8988T (cell line): ENCODE measurements at places on chromosomes 1 and 21.

- DNase-seq, result peak; percentile 45
Measured at GRCh38 chr1:183234660-183235476, 48.8 kb downstream of the LAMC2 start.

DNA sequence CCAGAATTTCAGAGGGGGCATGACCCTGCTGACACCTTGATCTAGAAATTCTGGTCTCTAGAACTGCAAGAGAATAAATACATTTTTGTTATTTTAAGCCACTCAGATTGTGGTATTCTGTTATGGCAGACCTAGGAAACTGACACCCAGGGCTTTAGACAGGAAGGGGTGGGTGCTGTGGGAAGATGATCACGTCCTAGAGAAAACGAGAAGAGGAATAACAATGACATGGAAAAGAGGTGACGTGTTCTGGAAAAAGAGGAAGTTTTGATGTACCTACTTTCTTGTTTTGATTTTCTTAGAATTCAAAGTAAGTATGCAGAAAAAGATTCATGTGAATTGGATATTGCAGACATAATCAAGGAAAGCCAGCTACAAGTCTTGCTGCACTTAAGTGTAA is 232.9 kb upstream of the RUNX1 start:
- DNase-seq, result no peak

DNA sequence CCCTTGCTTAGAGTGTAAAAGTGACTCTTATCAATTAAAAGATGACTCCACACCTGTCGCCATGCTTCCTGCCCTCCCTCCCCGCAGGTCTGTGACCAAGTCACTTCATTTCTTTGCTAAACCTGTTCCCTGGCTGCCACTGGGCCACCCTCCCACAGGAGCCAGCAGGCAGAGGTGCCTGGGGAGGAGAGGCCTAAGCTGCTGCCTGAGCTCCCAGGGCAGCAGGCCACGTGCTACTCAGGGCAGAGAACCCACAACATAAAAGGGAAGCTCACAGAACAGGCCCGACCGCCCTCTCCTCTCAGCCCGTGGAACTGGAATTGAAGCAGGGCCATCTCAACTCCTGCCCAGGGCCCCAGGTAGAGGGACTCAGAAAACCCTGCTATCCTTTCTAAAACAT is 4.9 kb downstream of the C1orf198 start:
- DNase-seq, result no peak

- no peak for DNase-seq
Measured at GRCh38 chr21:29403922-29404538, 105.3 kb downstream of the BACH1 start.

- no peak for DNase-seq
Measured at GRCh38 chr1:70504821-70505193, 93.7 kb downstream of the CTH start.

GRCh38 chr1:6065093-6065858 is 19.6 kb downstream of the KCNAB2 start:
- no peak for DNase-seq

DNA sequence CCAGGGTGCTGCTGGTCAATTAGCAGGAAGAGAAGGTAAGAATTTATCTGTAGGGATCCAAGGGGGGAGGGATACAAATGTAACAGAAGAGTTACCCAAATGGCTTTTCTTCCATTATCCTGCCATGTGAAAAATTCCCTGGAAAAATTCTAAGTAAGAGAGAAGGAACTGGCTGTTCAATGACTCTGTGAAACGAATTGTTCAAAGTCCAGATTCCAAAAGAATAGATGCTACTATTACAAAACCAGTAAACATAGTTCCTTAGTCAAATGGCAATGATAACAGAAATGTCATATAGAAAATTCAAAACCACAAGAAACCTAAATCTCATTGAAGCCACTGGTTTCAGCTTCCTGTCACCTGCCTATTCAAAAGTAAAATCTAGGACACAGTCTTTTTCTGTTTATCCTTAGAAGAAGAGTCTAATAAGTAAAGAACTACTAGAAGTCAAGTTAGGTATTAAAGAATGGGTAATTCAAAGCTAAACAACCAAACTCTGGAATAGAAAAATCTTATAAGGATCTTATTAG is 102.6 kb downstream of the ZNF644 start:
- no peak for DNase-seq

DNA sequence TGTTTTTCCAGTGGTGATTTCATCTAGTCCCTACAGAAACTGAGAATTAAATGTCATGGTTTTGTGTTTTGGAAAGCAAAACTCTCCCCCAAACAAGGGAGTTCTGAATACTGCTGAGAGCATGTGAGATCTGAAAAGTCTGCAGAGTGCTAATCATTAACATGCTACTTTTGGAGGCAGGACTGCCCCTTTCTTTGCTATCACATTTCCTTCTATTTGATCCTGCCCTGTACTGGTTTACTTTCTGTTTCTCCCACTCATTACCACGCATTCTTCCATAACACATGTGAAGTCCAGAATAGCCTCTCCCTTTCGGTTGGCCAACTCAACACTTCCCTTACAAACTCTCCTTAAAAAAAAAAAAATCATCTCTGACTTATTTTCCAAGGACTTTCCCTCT is 63.6 kb downstream of the GADD45A start:
- no peak for DNase-seq

GRCh38 chr21:18157406-18157805 is 87.2 kb upstream of the CHODL start:
- no peak for DNase-seq

- no peak for DNase-seq
Measured at GRCh38 chr1:229581485-229581884, 23.0 kb upstream of the ABCB10 start.

- DNase-seq, result no peak
Measured at GRCh38 chr1:25559031-25559430, 15.6 kb downstream of the LDLRAP1 start.

GRCh38 chr1:203096566-203096965 is 10.8 kb upstream of the MYOG start:
- no peak for DNase-seq

- no peak for DNase-seq
Measured at GRCh38 chr1:56248138-56248537, 331.2 kb downstream of the PLPP3 start.

- DNase-seq, result no peak
Measured at GRCh38 chr1:59698386-59698785, 116.4 kb upstream of the HOOK1 start.

GRCh38 chr1:228510101-228510802 is 23.1 kb downstream of the RNF187 start:
- no peak for DNase-seq

DNA sequence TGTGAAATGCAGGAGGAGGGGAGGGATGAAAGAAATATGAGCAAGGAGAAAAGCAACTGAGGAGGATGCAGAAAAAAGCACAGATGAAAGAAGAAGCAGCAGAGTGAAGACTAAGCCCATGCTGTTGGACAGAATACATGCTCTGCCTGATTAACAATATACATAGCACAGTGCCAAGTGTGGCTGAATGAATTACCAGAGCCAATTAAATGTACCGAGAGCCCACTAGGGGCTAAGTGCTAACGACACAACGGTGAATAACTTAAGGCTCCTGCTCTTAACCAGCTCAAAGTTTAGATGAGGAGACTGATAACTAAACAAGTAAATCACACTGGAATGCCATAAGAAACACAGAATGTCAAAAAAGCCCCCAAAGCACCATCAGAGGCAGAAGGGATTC is 15.6 kb downstream of the CADM3 start:
- no peak for DNase-seq

- DNase-seq, result no peak
Measured at GRCh38 chr1:56374026-56374974, 205.1 kb downstream of the PLPP3 start.

GRCh38 chr1:93991271-93991670 is 82.0 kb upstream of the GCLM start:
- DNase-seq, result no peak

DNA sequence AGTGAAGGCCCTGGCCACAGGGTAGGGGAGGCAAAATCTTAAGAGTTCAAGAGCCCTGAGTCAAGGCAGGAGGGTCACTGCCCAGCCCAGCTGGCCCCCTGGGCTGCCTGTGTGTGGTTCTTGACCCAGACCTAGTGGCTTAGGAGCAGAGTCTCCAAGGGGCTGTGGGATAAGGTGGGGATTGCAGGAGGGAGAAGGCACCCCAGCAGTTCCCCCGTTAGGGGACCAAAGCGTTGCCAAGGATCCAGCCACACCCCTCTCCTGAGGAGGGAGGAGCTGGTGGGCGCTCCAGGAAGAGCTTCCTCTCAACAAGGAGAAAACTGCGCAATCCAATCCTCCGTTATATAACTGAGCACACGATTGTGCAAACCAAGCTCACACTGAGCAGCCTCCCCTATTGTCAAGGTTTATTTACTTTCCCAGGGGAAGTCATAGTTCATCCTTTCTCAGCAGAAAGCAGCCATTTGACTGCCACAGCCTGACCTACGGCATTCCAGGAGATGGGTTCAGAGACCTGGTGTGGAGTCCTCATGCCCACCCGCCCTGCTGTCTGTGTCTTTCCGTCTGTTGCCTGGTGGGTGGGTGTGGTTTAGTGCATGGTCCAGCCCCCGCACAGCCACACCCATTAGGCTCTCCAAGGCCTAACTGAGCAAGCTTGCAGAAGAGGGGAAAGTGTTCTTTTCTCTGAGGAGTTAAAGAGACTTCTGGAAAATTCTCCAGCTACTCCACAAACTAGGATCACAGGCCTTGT is 3.5 kb downstream of the EPHX1 start:
- no peak for DNase-seq

GRCh38 chr1:205438213-205439158 is 16.6 kb upstream of the LEMD1 start:
- DNase-seq, result no peak

DNA sequence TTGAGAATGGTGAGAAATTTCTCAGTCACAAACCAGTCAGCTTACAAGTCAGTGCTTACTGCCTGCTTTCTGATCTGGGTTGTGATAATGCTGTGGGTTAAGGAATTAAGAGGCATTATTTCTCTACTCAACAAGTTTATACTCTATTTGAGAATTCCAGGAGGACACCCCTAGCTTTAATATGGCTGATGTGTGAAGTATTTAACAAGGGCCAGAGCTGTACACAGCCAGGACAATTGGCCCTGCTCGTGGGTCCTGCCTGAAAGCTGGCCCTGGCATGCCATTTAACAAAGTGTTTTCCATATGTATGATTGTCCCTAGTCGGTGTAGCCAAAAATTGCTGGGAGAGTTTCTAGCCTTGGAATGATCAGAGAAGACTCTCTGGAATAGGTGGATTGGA is 43.2 kb downstream of the HHAT start:
- no peak for DNase-seq

DNA sequence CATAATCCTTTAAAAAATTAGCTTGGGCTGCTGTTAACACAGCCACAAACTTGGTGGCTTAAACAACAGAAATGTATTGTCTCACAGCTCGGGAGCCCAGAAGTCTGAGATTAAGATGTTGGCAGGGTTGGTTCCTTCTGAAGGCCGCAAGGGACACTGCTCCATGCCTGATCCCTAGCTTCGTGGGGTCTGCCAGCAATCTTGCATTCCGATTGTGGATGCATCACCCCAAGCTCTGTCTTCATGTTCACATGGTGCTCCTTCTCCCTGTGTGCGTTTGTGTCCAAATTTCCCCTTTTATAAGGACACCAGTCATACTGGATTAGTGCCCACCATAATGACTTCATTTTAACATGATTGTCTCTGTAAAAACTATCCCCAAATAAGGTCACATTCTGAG is 5.0 kb upstream of the HHIPL2 start:
- no peak for DNase-seq

DNA sequence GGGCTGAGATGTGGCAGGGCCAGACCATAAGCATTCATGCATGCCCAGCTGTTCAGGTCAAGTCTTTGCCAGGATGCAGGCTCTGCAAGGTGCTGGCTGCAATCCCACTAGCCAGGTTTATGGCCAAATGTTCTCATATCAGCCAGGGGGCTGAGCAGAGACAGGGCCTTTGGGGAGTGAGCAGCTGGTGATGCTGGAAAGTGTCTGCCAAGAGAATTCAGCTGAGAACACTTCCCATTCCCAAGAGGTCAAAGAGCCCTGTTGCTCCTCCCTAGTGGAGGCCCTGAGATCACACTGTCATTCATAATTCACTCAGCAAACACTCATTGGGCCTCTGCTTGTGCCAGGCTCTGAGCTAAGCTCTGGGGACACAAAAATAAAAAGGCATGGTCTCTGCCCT is 150.3 kb downstream of the DMRTA2 start:
- DNase-seq, result no peak

DNA sequence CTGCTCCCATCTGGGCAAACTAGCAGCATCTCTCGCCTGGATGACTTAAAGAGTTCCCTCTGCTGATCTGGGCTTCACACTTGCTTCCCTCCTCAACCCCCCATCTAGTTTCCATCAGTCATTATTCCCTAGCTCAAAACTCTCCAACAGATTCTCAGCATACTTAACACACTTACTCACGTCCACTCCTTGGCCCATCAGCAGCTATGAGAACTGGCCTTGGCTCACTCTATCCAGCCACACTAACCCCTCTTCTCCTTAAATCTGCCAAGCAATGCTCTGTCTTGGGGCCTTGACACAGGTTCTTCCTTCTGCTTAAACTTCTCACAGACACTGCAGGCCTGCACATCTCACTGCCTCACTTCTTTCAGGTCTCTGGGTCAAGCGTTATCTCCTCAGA is 41.6 kb downstream of the GNG12 start:
- peak; percentile 12 for DNase-seq

DNA sequence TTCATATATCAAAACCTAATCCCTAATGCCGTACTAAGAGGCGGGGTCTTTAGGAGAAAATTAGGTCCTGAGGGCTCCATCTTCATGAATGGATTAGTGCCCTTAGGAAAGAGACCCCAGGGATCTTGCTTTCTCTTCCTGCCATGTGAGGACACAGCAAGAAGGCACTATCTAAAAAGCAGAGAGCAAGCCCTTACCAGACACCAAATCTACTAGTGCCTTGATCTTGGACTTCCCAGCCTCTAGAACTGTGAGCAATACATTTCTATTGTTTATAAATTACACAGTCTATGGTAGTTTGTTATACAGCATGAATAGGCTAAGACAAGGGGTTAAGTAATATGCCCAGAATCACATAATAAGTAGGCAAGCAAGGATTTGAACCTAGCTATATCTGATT is 42.9 kb downstream of the STYXL2 start:
- no peak for DNase-seq

GRCh38 chr1:153307221-153307600 is 5.5 kb downstream of the PGLYRP3 start:
- no peak for DNase-seq

DNA sequence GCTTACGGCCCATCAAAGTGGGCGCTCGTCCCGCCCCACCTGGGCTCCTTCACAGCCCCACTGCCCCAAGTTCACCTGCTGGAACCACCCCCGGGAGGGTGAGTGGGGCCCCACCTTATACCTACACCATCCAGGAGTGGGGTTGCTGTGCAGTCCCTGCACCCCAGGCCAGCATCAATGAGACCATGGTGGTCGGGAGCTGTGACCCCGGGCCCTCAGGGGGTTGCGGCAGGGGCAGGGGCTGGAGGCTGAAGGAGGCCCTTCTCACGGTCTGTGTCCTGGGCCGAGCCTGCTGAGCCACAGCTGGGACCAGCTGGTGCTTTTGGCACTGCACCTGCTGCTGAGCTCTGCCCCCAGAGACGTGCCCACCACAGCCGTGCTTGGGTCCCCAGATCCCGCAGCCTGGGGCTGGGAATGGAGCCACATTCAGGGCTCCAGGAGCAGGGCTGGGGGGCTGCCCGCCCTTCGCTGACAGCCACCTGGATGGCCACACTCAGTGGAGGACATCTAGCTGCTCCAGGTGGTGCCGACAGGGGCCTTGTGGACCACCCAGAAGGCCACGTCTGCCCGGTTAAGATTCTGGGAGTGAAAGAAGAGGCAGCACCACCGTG is 17.4 kb downstream of the ACTRT2 start:
- no peak for DNase-seq
